ENCODE measurements at places on chromosomes 3 and 15.

DNA sequence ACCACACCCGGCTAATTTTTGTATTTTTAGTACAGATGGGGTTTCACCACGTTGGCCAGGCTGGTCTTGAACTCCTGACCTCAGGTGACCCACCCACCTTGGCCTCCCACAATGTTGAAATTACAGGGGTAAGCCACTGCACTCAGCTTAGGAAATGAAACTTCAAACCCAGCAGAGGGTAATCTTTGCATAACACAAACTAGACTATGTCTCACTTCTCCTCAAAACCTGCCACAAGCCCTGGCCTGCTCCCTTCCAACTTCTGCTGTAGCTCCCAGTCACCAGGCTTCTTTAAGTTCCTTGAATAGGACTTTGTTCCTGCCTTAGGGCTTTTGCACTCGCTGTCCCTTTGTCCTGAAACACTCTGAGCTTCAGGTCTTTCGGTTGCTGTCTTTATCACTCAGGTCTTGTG is 39.2 kb upstream of the SEMA4B start:
- no peak for DNase-seq

DNA sequence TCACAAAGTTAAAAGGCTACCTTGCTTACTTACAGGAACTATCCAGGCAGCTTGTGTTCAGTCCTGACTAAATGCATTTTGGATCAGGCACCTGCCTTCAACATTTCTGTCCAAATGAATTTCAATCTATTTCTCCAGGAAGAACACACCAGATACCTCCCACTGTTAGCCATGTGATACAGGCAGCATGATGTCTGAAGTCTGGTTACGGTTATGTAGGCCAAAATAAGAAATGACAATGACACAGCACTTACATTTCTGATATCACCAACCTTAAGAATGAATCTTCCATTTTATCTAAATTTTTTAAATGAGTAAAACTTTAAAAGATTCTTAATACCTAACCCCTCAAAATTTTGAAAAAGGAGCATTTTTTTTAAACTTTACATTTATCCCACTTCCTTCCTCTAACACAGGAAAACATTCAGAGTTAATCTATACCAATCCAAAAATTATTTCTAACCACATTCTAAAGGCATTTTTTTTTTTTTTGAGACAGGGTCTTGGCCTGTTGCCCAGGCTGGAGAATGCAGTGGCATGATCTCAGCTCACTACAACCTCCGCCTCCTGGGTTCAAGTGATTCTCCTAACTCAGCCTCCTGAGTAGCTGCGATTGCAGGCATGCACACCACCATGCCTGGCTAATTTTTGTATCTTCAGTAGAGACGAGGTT is at the start of gene MAP4:
Gene MAP4, minus strand, starts transcription at position 116 of the 673 bp plus-strand sequence. CDS start 17,556 bp downstream, outside the sequence.
- DNase-seq = no peak

DNA sequence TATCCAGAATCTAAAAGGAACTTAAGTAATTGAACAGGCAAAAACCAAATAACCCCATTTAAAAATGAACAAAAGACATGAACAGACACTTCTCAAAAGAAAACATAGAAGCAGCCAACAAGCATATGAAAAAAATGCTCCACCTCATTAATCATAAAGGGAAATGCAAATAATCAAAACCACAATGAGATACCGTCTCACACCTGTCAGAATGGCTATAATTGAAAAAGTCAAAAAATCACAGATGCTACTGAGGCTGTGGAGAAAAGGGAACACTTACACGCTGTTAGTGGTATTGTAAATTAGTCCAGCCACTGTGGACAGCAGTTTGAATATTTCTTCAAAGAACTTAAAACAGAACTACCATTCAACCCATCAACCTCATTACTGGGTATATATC is 220.7 kb downstream of the MEX3B start:
- DNase-seq = no peak

DNA sequence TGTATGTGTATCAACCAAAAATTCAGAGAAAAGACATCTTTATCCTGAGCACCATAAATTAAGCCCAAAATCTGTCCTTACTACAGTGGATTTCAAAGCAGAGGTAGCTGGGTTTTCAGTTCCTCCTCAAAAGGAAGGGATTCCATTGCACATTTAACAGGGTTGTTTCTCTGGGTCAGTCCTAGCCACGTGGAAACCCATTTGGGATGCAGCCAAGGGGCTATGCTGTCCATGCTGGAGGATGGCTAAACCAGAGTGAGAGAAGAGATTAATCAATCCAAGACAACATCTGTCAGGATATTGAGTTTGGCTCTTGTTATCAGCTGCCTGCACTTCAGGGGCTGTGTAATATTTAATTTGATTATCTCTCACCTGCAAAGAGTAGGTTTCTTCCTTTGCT is 28.1 kb downstream of the LSAMP start:
- DNase-seq = no peak

DNA sequence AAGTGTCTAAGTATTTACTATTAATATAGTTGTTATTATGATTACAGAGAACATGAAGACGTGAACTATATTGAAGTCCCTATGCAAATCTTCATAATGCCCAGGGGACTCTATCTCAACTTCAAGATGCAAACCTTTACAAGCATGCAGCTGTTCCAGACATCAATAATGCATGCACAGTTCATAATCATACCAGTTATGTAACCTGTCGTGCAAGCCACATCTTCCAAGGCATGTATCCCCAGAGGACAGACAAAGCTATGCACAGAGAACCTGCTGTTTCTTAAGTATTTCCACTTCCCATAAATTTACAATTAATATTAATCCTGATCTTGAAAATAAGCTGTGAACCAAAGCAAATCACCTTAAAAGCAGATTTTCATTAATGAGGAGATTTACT is 534.1 kb downstream of the TUSC7 start:
- DNase-seq = no peak

DNA sequence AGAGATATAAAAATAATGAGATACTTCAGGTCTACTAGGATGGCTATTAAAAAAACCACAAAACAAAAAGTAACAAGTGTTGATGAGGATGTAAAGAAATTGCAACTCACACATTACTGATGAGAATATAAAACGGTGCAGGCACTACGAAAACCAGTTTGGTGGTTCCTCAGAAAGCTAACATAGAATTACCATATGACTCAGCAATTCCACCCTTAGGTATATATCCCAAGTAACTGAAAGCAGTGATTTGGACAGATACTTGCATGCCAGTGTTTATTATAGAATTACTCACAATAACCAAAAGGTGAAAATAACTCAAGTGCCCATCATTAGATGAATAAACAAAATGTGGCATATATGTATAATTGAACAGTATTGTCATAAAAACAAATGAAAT is 87.5 kb upstream of the MELTF start:
- DNase-seq = no peak

DNA sequence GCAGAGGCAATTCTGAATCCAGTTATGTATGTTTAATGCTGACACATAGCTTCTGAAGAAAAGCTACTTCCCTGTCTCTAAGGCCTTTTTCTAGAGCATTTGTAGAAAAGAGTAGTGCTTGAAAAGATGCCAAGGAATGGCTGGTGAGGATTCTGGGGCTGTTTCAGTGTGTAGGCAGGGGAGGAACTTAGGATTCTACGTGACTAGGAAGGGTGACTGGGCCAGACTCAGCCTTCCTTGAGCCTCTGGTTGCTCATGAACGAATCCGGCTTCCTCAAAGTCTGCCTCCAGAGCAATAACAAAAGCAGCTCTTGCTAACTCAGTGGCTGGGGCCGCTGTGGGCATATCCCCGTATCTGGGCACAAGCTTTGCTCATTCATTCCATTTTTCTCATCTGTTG is 104.8 kb upstream of the WNT5A start:
- no peak for DNase-seq

GRCh38 chr15:100311833-100312476 is 29.8 kb downstream of the ADAMTS17 start:
- DNase-seq = no peak

- DNase-seq = no peak
These were observed 24.2 kb upstream of the CMTM7 start for GRCh38 chr3:32367442-32367841.

- no peak for DNase-seq
These were observed 63.7 kb downstream of the CHD2 start for GRCh38 chr15:92963794-92964193.

DNA sequence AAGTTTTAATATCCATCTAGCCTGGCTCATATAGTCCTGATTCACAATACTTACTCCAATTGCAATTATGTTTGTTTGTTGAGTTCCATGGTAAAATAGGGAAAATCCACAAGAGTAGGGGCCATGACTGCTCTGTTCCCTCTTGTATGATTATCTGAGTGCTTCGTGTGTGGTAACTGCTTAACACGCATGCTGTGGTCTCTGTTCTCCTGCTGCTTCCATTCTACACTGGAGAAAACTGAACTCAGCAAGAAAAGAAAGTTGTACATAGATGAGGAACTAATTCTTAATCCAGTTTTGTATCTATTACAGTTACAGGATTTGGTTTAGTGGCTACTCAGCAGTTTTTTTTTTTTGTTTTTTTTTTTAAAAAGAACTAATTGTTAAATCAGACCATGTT is 223.0 kb upstream of the SATB1 start:
- no peak for DNase-seq

- no peak for DNase-seq
These were observed 105.7 kb downstream of the MBNL1 start for GRCh38 chr3:152374262-152374990.

DNA sequence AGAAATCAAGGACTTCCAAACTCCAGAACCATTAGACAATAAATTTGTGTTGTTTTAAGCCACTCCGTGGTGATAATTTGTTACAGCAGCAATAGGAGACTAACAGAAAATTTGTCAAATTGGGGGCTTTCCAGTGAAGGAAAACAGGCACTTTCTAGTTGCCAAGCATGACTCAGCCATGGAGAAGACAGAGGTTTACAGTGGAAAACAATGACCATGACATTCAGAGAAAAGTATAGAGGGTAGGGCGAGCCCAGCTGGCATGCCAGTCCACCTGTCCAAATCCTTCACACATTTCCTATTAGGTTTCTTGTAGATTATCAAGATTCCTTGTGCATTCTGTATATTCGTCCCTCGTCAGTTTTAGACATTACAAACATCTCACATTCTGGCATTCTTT is 24.9 kb downstream of the SLCO2A1 start:
- no peak for DNase-seq
